ENCODE measurements at places on chromosomes 5 and 9. TPM values are rescaled to one million over a fixed set of nuclear protein-coding genes. Genes with fewer than 3 reads are reported as not detected.

The IFNA2 gene
- not detected for total RNA-seq

The PFDN1 gene
- total RNA-seq = 92.5 TPM

The PCDHAC1 gene
- total RNA-seq = not detected

The SH3RF2 gene
- total RNA-seq = under 0.01 TPM

The WDR38 gene
- not detected for total RNA-seq

The ARHGEF37 gene
- 6.2 TPM for total RNA-seq

The HCN1 gene
- total RNA-seq = not detected

The ZNF346 gene
- 19.3 TPM for total RNA-seq

The UGT3A2 gene
- not detected for total RNA-seq

The RNF145 gene
- 89.8 TPM for total RNA-seq

The MACIR gene
- total RNA-seq = 22.8 TPM

The KLHL9 gene
- 29.9 TPM for total RNA-seq

The C9 gene
- total RNA-seq = under 0.01 TPM

The PTAR1 gene
- total RNA-seq = 98.5 TPM

The PCDHGA2 gene
- 0.67 TPM for total RNA-seq

The PCDH1 gene
- total RNA-seq = 0.15 TPM

The TMCO6 gene
- total RNA-seq = 14.8 TPM

The MZB1 gene
- not detected for total RNA-seq

The CDX1 gene
- total RNA-seq = not detected

The GPRIN1 gene
- 11.4 TPM for total RNA-seq

All from melanocyte of skin (primary cell).